ENCODE measurements at places on chromosomes 4 and X.

GRCh38 chrX:104325213-104325585, 70.5 kb upstream of the ESX1 start:
- DNase-seq: no peak

GRCh38 chr4:129526812-129527211, 430.9 kb downstream of the C4orf33 start:
- no peak for DNase-seq

DNA sequence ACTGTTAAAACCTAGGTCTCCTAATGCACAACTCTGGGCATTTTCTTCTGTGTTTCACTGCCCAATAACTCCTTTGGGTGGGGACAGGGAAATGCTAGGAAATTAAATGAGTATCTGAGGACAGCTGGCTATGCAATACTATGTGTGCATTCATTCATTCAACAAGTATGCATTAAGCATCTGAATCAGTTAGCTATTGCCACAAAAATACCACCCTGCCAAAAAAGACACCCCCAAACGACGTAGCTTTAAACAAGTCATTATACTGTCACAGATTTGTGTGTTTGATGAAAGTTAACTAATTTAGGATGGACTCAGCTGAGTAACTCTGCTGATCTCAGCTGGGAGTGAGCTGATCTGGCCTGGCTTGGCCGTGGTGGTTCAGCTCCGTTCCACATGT, 29.8 kb upstream of the PTCHD1 start:
- no peak for DNase-seq

DNA sequence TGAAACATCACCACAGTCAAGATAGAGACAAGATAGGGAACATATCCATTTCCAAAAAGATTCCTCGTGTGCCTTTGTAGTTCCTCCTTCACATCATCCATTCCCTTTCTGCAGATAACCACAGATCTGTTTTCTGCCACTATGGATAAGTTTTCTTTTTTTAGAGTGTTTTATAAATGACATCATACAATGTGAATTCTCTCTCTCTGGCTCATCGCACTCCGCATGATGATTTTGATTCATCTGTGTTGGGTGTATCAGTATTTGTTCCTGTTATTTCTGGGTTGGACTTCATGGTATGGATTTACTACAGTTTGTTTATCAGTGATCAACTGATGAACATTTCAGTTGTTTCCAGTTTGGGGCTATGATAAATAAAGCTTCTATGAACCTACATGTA, 23.2 kb upstream of the ANXA3 start:
- no peak for DNase-seq

DNA sequence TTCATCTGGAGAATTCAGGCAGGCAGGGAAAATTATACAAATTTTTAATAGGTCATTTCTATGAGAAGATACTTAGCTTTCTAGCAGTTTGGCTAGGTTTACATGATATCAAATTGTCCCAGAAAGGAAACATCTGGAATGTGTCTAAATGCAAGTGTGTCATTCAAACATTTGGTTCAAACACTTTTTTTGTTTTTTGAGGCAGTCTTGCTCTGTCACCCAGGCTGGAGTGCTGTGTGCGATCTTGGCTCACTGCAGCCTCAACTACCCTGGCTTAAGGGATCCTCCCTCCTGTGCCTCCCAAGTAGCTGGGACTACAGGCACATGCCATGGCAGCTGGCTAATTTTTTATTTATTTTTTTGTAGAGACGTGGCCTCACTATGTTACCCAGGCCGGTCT, 31.6 kb downstream of the SPARCL1 start:
- DNase-seq: no peak

- DNase-seq: peak; percentile 6
Measured at GRCh38 chrX:8783097-8783713, 18.0 kb downstream of the FAM9A start.

DNA sequence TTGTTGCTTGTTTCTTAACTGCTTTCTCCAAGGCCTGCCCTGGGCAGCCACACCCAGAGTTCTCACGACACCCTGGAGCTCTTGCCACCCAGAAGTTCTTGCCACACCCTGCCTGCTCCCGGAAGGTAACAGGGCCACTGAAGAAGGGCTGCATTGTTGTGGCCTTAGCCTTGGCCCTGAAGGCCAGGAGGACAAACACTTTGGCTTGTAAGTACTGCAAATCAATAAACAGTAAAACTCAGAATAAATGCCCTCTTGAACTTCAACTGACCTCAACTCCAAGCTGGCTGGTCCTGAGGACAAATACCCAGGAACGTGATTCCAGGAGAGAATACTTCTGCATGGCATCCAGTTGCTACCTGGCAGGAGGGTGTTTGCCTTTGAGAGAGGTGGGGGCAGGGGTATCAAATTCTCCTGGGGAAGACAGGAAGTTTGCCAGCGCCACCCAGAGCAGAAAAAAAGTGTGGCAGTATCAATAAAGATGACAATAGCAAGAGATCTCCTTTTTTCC, 54.1 kb downstream of the TLR10 start:
- DNase-seq: no peak

DNA sequence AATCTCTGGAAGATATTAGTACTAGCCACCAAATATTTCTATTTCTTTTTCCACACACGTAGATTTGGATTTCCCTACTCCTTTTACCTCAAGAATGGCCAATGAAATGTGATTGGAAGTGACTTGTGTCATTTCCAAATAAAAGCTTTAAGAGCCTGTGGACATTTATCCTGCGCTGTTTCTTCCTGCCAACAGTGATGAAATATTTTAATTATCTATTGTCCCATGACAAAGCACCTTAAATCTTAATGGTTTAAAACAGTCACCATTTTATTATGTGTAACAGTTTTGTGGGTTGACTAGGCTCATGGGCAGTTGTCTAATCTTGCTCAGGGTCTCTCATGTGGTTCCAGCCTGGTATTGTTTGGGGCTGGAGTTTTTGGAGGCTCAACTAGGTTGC, 3.5 kb upstream of the PGRMC2 start:
- DNase-seq: no peak

GRCh38 chr4:23392860-23393458, 496.9 kb downstream of the PPARGC1A start:
- no peak for DNase-seq

- peak; percentile 38 for DNase-seq
Measured at GRCh38 chrX:29478336-29479069, 736.9 kb upstream of the MAGEB2 start.

- no peak for DNase-seq
Measured at GRCh38 chr4:132694775-132695174, 454.3 kb upstream of the PCDH10 start.

DNA sequence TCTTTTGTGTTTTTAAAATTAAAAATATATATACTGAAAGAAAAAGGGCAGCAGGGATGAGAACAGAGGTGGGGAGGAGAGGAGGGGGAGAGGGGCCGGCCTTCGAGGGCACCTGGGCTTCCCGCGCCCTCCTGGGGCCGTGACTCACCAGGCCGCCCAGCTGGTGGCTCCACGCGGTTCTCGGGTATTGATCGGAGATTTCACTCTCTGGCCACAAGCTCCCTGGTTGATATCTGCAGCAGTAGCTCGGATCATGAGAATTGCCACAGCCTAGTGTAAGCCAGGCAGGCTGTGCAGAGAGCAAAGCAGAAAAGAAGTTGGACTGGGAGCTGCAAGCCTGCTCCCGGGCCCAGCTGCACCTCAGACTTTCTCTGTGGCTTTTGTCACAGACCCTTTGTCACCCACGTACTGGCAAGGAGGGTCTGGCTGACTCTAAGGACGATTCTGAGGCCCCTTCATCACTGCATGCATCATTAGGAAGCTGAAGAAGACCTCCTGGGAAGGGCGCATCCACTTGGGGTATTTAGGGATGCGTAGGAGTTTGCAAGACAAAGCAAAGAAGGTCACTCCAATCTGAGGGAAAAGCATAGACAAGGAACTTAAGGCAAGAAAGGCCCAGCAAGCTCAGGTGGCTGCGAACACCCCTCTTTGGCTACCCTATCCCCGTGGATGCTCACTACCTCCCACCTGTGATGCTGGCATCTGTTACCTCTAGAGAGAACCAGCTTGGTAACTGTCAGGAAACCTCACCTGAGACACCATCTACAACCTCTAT, 71.7 kb downstream of the CPZ start:
- peak; percentile 39 for DNase-seq

- DNase-seq: no peak
Measured at GRCh38 chr4:17055788-17056187, 157.3 kb upstream of the LDB2 start.

- no peak for DNase-seq
Measured at GRCh38 chr4:78683352-78683751, 92.8 kb upstream of the BMP2K start.

DNA sequence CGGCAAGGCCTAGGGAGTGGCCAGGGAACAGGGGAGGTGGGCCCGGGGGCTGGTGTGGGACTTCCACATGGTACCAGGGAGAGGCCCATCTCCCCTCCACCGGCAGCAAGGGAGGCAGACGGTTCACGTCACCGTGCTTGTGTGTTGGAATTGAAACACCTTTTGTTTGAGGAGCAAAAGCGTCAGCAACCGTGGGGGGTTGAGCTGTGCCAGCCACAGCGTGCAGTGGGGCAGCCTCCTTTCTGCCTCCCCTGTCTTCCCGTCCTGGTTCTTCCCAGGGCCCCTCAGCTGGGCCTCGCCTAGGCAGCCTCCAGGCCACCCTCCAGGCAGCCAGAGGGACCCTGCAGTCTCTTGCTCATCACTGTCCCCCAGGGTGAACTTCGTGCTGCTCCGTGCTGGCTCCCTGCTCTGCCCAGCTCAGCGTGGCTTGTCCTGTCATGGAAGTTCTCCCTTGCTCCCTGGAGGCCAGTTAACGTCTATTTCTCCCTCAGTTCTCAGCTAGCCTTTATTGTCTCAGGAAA, 32.1 kb upstream of the HGFAC start:
- DNase-seq: no peak

GRCh38 chr4:72875545-72875944, 194.0 kb downstream of the COX18 start:
- DNase-seq: no peak

- DNase-seq: no peak
Measured at GRCh38 chr4:10344824-10345223, 112.4 kb downstream of the ZNF518B start.

GRCh38 chr4:85610450-85610849, 135.5 kb downstream of the ARHGAP24 start:
- DNase-seq: no peak

GRCh38 chr4:89998469-89999011, 103.9 kb downstream of the MMRN1 start:
- no peak for DNase-seq

DNA sequence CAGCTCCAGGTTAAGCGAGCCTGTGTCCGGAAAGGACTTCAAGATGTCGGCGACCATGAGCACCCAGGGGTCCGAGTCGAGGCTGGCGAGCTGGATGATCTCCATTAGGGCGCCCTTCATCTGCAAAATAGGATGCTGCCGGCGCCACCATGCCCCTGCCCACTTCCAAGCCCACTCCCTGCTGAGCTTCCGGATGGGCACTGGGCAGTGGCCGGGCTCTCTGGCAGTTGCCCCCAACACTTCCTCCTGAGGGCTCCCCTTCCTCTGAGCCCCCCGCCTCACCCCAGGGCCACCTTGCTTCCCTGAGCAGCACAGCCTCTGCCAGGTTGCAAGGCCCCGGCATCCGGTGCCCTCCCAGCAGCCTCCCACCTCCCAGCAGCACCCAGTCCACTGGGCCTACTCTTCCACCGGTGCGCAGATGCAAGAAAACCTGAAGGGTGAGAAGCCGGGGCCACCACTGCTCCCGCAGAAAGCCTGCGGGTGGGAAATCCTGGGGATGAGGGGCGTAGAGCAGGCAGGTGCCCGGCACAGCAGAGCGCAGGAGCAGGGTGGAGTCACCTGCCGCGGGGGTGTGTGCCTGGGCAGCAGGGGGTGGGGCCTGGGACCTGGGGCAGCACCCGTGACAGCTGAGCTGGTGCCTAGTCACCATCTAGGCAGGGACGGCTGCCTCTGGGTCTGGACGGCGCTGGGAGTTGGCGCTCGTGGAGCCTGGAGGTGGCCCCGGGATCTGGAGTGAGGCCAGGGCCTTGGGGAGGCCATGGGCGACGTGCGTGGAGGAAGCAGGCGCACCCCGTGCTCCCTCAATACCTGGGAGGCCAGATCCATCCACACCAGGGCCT, 17.0 kb downstream of the NELFA start:
- DNase-seq: no peak

- no peak for DNase-seq
Measured at GRCh38 chr4:155032521-155033229, 175.8 kb upstream of the NPY2R start.

GRCh38 chr4:26813698-26814097, 46.9 kb upstream of the STIM2 start:
- DNase-seq: no peak

DNA sequence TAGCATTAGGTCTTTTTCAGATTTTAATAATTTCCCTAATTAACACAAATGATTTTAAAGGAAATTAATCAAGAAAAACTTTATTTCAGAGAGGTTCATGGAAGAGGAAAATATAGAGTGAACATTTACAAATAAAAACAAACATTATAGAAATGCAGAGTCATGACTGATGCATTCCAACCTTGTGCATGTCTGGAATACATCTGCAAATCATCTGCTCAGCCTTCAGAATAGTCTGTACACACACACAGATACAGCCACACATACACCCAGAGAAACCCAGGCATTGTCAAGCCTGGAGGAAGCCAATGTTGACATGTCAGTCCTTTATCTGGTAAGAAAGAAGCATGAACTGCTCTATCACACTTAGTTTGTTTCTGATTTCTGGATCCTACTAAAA, 61.3 kb upstream of the NFKB1 start:
- no peak for DNase-seq

- peak; percentile 61 for DNase-seq
Measured at GRCh38 chr4:8117278-8117682, 41.3 kb downstream of the ABLIM2 start.

DNA sequence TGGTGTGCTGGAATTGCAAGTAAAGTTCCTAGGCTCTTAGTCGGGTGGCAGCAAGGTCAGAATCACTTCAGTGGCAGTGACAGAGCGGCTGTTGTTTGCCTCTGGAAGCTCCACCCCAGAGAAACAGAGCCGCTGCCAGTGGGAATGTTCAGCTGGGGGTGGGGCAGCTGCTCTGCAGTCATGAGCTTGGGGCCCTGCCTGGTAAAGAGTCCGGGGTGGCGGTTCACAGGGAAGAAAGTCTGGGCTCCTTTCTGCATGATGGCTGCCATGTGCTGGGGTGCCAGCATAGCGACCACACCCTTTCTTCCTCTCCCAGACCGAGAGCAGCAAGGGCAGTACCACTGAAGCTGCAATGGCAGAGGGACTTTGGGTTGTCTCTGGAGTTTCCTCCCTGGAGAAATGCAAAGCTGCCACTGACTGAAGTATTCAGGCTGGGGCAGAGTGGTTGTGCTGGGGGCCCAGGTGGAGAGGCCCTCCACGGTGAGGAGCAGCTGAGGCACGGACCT, 108.8 kb upstream of the CENPE start:
- DNase-seq: peak; percentile 15

GRCh38 chr4:79121875-79122358, 182.7 kb upstream of the PAQR3 start:
- no peak for DNase-seq
